Activated CD4-positive, alpha-beta T cell treated with anti-CD3 and anti-CD28 coated beads, Interleukin-2, amount 10 ng/mL, durations not matched to agents 24 days and 14 days (primary cell): ENCODE measurements at places on chromosomes 13 and 19. TPM values are rescaled to one million over a fixed set of nuclear protein-coding genes. Genes with fewer than 3 reads are reported as not detected.

The GSX1 gene
- total RNA-seq: not detected in 2 replicates

The NLRP7 gene
- not detected in 2 replicates for total RNA-seq

DNA sequence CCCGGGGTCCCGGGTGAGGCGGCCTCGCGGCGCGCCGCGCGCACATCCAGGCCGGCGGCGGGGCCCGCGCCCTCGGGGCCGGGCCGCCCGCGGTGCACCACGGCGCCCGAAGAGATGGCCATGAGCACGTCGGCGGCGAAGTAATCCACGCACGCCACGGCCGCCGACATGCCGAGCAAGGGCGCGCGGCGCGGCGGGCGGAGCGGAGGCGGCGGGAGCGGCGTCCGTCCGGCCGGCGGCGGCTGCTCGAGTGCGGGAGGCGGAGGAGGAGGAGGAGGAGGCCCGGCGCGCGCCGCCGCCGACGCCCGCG is at the start of gene KLF16:
Gene KLF16 (minus strand): TSS at position 252 of the 310 bp plus-strand sequence. CDS start 82 bp downstream, at position 170.
- DNase-seq: no peak

GRCh38 chr19:56085571-56086275 is 35.4 kb downstream of the ZNF787 start:
- no peak for DNase-seq

- DNase-seq: no peak
Measured at GRCh38 chr19:28485292-28485691, 727.7 kb downstream of the UQCRFS1 start.

DNA sequence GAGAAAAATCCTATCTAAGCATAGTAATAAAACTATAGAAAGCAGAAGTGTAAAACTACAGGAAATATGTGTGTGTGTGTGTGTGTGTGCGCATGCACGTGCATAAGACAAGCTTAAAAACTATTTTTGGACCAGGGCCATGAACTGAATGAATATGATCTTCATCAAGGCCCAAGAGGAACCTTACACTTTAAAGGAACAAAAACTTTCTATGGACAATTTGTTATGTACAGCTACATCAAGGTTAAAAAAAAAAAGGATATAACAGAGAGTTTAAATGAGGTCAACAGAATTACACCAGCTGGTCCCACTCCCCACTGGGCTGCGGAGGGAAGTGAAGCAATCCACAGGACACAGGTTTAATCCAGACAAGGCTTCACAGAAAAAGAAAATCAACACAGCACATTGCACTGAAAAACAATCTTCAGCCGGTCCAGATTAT is 151.1 kb downstream of the LHFPL6 start:
- DNase-seq: no peak

DNA sequence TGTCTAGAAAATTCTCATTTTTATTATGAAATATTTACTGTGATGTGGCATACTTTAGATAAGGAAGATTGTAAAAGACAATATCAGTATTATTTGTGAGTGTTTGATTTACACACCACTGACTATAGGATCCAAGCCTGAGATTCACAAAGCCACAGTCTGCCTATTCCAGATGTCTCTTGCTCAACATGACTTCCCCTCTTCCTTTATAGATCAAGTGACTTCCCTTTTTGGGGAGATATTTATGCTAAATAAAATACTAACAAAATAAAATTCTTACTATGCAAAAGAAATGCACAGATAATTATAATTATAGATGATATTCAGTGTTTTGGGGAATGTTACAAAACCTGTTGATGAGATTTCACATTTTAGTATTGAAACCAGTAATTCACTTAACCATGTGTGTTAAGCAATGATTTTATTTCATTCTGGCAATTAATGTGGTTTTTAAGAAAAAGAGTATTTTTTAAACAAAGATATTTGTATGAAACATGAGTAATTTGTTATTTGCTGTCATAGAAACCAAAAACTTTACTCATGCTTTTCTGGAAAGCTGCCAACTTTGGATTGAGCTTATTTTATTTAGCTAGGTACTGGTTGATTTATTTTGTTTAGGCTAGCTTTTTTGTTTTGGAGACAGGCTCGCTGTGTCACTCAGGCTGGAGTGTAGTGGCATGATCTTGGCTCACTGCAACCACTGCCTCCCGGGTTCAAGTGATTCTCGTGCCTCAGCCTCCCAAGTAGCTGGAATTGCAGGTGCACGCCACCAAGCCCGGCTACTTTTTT is 13.7 kb upstream of the GPR183 start:
- peak; percentile 69 for DNase-seq

DNA sequence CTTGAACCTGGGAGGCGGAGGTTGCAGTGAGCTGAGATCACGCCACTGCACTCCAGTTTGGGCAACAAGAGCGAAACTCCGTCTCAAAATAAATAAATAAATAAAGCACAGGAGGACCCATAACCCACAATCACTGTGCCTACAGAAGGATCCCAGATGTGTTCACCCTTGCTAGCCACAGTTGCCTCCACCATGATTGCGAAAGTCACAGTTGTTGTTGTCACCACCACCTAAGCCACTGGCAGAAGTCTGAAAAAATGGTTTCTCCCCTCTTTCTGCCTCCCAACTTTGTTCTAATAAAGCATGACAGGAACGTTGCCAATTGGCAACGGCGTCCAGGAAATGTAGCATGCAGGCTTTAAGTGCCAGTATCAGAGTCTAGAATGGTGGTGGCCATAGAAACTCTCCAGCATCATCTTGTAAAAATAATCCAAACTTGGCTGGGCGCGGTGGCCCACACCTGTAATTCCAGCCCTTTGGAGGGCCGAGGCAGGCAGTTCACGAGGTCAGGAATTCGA is 2.2 kb upstream of the EPS15L1 start:
- no peak for DNase-seq
